ENCODE measurements at places on chromosomes 4 and X.

- no peak for DNase-seq
Observed at GRCh38 chr4:41741354-41741753, 7.2 kb downstream of the PHOX2B start.

DNA sequence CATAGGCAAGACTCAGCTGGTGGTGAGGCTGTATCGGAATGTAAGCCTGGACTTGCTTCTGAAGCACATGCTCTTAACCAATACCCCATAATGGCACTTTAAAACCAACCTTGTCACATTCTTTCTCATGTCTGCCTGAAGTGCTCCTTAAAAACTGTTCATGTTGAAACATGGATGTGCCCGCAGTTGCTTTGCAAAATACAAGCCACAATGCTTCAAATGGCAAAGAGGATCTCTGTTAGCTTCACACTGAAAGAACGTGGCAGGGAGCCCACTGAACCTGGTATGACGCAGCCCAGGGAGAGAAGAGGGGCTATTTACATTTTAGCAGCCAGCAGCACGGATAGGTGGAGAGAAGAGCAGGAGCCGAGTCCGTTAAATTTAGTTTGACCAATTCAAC lies 29.3 kb downstream of the SOD3 start:
- no peak for DNase-seq

DNA sequence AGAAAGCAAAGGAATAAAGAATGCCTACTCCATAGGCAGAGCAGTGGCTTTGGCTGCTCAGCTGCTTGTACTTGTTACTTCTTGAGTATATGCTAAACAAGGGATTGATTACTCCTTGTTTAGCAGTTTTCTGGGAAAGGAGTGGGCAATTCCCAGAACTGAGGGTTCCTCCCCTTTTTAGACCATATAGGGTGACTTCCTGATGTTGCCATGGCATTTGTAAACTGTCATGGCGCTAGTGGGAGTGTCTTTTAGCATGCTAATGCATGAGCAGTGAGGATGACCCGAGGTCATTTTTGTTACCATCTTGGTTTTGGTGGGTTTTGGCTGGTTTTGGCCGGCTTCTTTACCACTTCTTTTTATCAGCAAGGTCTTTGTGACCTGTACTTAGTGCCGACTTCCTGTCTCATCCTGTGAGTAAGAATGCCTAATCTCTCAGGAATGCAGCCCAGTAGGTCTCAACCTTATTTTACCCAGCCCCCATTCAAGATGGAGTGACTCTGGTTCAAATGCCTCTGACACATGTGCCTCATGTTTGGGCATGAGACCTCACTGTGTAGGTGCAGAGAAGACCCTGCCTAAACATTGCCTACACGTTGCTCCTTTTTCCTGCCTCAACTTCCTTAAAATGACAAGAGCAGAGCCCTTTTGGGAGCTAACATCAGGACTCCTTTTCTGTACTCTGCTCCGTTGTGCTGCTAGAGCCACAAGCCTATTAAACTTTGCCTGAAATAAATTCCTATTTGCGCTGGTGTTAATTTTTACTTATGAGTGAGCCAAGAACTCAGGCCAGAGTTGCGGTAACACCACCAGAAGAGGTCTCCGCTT lies 21.0 kb upstream of the UBA6 start:
- DNase-seq, result no peak

DNA sequence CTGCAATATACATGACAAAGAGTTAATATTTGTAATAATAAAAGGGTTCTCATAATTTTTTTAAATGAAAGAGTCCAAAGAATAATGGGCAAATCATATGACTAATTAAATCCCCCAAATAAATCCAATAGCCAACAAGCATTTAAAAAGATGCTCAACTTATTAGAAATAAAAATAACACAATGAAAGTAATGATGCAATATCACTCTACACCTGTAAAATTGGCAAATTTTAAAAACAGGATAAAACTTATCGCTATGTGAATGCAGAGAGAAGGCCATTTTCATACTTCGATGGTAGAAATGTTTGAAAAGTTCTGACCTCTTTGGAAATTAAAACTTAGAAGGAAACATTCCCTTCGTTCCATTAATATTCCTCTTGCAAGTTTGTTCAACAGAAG lies 1.9 kb downstream of the F8 start:
- DNase-seq, result no peak

DNA sequence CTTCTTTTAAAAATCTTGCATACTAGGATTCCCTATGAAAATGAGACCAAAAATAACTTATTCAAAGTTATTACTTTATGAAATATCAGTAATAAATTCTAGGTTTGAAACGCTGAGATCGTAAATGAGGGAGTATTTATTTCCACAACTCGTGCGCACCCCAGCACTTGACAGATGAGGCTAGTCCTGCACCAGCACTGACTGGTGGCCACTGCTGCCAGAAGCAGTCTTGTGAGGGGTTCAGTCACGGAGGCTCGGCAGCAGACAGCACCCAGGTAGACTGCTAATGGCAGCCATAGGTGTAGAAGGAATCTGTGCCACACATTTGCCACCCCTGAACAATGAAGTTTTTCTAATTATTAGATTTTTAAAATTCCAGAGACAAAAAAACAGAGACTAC lies 248.7 kb downstream of the CAMK2D start:
- DNase-seq, result no peak

DNA sequence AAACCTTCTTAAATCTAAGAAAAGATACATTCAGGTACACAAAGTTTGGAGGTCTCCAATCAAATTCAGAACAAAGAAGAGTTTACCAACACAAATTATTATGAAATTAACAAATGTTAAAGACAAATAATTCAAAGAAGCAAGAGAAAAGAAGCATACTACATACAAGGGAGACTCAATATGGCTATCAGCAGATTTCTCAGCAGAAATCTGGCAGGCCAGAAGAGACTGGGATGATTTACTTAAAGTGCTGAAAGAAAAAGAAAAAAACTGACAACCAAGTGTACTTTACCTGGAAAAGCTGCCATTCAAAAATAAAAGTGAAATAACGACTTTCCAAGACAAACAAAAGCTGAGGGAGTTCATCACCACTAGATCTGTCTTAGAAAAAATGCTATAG lies 64.4 kb upstream of the HTR2C start:
- no peak for DNase-seq

DNA sequence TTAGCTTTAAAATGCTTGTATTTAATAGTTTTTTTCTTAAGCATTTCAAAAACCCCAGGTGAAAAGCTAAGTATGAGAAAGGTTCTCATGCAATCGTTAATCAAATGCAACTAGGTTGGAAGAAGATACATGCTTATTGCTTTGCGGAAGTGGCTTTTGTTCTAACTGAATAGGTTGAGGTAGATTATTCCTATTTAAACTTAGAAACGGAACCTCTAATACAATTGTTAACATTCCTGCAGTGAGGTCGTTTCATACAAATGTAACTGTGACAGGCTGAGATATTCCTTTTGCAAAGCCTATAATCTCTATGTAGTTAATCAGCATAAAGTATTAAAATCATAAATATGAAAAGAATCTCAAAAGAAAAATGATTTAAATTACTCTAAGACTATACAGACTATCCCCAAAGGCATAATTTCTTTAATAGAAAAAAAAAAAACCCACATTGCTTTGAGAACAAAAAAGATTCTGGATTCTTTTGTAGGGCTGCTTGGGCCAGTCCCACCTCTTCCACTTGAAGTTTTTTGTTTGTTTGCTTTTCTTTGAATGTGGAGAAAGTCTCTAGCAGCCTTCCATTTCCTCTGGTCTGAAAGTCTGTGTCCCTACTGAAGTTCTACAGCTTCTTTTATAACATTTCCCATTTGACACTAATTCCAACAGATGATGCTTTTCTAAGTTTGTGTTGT lies 25.6 kb upstream of the SORBS2 start:
- no peak for DNase-seq

DNA sequence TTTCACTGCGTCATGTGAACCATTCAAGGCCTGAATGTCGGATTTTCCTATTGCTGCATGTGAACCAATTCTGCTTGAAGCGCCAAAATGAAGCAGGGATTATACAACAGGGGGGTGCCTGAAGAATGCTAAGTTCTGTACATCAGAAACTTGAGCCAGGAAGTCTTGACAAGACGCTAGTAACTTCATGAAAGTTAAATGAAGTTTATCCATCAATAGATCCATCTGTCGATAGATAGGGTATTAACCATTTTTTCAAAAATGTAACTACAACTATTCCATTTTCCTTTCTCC lies 590 bp upstream of the NAF1 start:
- no peak for DNase-seq

DNA sequence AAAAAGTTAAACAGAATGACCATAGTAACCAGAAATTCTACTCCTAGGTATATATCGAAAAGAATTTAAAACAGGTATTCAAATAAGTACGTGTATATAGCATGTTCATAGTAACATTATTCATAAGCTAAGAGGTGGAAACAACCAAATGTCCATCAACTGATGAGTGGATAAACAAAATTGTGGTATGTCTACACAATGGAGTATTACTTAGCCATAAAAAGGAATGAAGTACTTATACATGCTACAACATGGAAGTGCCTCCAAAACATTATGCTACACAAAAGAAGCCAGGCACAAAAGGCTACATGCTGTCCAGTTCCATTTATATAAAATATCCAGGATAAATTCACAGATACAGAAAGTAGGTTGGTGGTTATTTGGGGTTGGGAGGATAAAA lies 76.5 kb downstream of the CD99L2 start:
- no peak for DNase-seq

DNA sequence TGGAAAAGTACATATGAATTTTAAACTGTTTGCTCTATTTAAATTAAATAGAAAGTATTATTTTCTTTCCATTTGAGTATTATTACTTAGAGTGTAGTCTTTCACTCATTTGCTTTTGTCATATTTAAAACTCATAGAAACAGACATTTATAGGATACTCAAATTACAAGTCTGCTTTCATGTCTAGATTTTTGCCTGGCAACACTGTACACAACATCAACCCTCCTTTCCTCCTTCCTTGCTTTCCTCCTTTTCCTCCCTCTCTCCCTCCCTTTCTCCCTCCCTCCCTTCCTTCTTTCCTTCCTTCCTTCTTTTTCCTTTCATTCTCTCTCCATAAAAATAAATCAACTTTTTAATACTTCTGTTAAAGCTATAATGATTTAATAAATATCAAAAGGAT lies 2361.2 kb downstream of the ARAP2 start:
- no peak for DNase-seq

GRCh38 chrX:136789856-136790255 lies 9.1 kb upstream of the ARHGEF6 start:
- DNase-seq, result no peak

- DNase-seq, result no peak
Observed at GRCh38 chrX:48278958-48279357, 23.8 kb downstream of the SSX1 start.

DNA sequence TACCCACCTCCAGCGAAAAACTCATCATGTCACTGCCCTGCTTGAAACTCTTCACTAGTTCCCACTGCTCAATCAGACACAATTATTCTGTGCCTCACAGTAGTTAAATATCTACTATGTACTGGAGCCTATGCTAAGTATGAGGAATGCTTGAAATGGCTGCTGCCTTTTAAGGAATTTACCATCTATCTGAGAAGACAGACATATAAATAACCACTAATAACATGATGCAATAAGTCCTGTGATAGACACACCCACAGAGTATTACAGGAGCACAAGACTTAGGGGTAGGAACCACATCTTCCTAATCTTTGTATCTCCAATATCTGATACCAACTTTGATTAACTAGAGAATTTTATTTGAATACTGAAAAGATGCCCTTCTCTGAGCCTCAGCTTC lies 21.1 kb downstream of the SLC25A53 start:
- no peak for DNase-seq

DNA sequence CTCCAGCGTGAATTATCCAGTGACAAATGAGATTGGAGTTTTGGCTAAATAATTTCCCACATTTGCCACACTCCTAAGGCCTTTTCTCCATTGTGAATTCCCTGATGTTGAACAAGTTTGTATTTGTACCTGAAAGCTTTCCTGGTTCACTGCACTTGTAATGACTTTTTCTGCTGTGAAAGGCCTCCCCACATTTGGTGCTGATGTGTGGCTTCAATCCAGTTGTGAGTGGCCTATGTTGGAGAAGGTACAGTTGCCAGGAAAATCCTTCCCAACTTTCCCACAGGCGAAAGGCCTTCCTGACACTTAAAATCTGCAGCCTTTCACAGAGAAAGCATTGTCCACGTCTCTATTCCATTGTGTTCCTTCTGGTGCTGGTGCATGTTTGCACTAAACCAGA lies 17.3 kb upstream of the HPGD start:
- no peak for DNase-seq

DNA sequence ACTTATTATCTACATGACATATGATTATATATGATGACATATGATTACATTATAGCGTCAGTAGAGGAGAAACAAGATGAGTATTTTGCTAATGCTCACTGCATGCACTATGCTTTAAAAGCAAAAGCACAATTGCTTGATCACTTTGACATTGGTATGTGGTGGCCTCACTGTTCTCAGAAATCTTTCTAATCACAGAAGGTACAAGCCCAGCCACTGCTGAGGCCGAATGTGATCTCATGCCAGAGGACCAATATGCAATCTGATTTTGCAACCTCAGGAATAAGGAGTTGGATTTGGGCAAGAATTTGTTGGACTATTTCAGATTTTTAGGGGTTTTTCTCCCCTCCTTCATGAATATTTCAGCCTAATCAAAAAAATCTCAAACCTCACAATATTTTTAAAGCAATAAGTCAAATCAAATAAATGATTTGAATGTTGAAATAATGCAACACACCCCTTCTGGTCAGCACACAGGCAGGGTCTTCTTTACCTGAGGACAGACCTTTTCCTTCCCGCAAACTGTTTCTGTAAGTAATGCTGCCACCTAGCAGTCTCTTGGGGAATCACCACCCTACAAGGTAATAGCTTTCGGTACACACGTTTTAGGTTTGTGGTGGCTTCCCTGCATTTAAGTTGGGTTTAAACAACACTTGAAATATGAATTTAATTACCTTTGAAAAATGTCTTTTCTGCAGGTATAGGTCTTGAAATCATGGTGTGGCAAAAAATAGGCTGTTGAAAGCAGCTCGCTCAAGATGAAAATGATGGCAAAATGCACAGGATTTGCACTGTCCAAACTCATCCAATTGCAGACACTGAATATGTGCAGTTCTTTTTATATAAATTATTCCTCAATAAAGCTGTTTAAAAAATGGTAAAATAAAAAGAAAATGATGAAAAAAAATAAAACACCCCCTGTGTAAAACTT lies 4.8 kb upstream of the CXCL13 start:
- DNase-seq, result peak; percentile 11

- DNase-seq, result no peak
Observed at GRCh38 chr4:160038615-160039014, 935.7 kb downstream of the RAPGEF2 start.

GRCh38 chr4:165597581-165598480 lies 219.0 kb downstream of the CPE start:
- DNase-seq, result no peak

Data from CD4-positive, alpha-beta memory T cell (primary cell).